Cortex of kidney (tissue), 1 donor: ENCODE measurements at places on chromosomes 16 and 17.

DNA sequence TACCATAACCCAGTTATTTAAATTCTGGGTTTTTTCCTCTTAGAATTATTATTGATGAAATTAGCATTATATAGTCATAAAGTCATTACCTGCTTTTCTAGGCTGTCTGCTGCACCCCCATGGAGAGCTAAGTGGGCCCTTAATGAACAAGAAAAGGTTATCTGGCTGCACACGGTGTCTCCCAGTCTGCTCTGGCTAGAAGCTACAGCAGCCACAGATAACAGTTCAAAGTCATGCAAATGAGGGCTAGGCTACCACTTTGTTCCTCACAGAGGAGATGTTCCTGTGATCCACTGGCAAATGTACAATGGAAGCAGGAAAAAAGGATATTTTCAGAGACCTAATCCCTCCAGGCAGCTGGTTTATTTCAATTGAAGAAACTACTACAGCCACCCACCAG lies 112.1 kb downstream of the SNX11 start:
- DNase-seq = no peak

- no peak for DNase-seq
Observed at GRCh38 chr16:28943281-28943680, 7.5 kb upstream of the NFATC2IP start.

- DNase-seq = no peak
Observed at GRCh38 chr16:82653550-82654511, 27.1 kb downstream of the CDH13 start.

DNA sequence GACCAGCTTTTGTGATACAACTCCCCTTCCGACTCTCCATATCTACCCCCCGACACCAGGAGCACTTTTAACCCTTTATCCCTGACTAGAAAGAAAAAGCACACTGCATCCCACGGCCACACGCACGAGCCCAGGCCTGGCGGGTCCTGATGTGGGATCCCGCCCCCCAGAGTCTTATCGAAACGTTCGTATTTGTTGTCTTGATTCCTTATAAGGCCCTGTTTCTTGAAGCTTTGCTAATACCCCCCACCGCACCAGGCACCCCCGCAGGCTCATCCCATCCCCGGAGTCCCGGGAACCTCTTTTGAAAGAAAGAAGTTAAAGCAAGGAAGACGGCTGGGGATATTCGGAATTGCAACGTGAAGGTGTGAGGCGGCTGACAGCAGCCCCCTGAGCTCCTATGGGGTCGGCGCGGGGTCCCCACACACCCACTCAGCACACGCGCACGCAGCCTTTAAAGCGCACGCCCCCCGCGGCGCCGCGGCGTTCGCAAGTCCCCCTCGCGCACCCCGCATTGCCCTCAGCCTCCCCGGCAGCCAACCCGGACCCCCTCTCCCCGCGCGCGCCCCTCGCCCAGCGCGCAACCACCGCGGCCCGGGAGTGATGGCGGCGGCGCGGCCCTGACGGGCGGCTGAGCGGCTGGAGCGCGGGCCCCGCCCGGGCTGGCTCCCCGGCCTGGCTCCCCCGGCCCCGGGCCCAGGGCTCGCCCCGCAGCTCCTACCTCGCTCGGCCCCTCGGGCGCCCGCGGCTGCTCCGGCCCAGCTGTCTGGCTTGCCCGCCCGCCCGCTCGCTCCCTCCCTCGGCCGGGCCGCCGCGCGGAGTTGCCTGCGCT lies 448 bp downstream of the STAT5B start:
- DNase-seq = no peak

- no peak for DNase-seq
Observed at GRCh38 chr16:48535369-48535787, 74.6 kb downstream of the N4BP1 start.

- no peak for DNase-seq
Observed at GRCh38 chr16:89118361-89119165, 24.9 kb downstream of the ACSF3 start.

DNA sequence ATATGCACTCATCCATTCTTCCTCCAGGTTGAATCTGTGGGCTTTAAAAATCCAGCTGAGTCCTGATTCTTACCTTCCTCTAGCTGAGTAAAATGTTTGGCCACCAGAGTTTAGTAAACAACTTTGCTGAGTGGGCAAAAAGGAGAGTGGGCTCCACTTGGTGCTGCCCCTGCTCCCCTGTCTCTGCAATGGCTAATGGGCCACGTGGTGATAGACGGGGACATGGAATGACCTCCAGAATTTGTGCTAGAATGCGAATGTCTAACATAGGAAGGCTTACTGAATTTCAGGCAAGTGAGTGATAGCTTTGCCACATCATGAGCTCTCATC lies 137.3 kb upstream of the CES5A start:
- no peak for DNase-seq

GRCh38 chr16:11126399-11127054 lies 129.5 kb downstream of the SOCS1 start:
- DNase-seq = no peak

GRCh38 chr16:56629531-56629930 lies 2.9 kb upstream of the MT1M start:
- DNase-seq = no peak

DNA sequence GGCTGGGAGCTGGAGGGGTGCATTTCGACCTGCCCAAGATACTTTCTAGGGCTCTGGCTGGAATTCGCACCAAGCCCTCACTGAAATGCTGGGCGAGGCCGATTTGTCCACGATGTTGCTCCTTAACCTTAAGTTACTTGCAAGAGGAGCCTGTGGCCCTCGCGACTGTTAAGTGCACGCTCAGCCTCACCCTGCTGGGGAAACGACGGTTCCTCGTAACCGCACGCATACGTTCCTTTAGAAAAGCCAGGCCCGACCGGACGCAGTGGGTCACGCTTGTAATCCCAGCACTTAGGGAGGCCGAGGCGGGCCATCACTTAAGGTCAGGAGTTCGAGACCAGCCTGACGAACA lies 607 bp upstream of the NCOR1 start:
- no peak for DNase-seq

GRCh38 chr17:13393841-13394710 lies 207.7 kb downstream of the HS3ST3A1 start:
- DNase-seq = no peak

- no peak for DNase-seq
Observed at GRCh38 chr16:81489547-81490267, 45.1 kb downstream of the CMIP start.

DNA sequence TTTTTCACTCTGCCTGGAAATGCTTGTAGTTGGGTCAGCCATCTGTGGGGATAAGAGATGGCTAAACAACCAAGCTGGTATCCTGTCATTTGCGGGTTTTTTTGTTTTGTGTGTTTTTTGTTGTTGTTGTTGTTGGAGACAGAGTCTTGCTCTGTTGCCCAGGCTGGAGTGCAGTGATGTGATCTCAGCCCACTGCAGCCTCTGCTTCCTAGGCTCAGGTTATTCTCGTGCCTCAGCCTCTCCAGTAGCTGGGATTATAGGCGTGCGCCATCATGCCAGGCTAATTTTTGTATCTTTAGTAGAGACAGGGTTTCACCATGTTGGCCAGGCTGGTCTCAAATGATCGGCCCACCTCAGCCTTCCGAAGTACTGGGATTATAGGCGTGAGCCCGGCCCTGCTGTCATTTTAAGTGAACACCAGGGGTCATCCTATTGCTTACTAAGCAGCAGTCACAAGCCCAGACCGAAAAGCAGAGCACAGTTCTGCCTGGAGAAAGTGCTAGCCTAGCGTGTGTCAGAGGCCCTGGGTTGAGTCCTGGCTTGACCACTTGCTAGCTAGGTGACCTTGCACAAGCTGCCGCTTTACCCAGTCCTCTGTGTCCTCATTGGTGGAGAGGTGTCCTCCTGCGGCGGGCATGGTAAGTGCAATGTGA lies 4.6 kb downstream of the SMCR8 start:
- no peak for DNase-seq

DNA sequence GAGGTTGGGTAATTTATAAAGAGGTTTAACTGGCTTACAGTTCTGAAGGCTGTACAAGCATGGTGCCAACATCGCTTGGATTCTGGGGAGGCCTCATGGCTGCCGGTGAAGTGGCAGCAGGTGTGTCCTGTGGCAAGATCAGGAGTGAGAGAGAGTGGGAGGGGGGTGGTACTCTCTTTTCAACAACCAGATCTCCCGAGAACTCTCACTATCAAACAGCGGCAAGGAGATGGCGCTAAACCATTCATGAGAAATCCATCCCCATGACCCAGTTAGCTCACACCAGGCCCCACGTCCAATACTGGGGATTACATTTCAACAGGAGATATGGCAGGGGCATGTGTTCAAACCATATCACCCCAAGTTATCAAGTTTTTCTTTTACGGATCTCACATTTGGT lies 44.0 kb upstream of the CBX4 start:
- no peak for DNase-seq

GRCh38 chr16:72410492-72410891 lies 238.5 kb upstream of the PMFBP1 start:
- DNase-seq = no peak

- no peak for DNase-seq
Observed at GRCh38 chr16:72930396-72930795, 117.5 kb downstream of the ZFHX3 start.

GRCh38 chr17:64216338-64217248 lies 46.5 kb downstream of the TEX2 start:
- no peak for DNase-seq

- DNase-seq = no peak
Observed at GRCh38 chr17:9064311-9064834, 43.1 kb downstream of the NTN1 start.

DNA sequence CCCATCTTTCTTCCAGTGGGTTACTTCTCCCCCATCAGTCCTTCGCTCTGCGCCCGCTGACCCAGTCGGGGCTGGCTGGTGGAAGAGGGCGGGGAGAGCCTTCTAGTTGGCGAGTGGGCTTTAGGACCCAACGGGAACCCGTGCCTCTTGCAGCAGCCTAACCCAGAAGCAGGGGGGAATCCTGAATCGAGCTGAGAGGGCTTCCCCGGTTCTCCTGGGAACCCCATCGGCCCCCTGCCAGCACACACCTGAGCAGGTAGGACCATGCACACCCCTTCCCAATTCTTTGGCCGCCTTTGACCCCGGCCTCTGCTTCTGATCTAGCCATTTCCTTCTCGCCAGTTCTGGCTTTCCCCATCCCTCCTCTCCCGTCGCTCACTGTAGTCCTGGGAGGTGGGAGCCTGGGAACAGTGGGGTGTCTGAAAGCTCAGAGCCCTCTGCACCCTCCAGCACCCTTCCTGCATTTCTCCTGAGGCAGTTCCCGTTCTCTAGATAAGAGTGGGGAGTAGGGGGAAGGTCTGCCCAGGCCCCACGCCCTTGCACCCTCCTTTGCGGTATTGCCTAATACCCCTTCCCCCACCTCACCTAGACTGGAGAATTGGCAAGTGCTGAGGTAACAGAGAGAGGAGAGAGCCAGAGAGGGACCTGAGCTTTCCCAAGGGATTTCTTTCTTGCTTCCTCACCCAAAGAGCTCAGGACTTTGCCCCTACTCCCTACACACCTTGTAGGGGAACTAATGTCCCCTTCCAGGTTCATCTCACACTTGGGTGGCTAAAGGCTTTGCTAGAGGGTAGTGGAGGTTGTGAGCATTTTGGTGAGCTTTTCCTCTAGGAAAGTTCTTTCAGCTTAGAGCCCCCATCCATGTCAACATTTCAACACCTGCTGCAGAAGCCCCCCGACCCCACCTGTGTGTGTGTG lies at the start of gene RARA:
TSS of gene RARA (plus strand) at position 150 of the 918 bp plus-strand sequence. CDS start 22,039 bp downstream, outside the sequence.
- DNase-seq = no peak

DNA sequence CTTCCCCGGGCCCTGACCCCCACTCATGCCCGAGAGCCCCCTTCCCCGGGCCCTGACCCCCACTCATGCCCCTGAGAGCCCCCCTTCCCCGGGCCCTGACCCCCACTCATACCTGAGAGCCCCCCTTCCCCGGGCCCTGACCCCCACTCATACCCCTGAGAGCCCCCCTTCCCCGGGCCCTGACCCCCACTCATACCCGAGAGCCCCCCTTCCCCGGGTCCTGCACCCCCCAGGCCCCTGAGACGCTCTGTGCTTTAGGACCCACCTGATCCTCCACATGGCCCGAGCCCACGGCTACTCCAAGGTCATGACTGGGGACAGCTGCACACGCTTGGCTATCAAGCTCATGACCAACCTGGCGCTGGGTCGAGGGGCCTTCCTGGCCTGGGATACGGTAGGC lies 6.8 kb downstream of the CTU2 start:
- DNase-seq = no peak

DNA sequence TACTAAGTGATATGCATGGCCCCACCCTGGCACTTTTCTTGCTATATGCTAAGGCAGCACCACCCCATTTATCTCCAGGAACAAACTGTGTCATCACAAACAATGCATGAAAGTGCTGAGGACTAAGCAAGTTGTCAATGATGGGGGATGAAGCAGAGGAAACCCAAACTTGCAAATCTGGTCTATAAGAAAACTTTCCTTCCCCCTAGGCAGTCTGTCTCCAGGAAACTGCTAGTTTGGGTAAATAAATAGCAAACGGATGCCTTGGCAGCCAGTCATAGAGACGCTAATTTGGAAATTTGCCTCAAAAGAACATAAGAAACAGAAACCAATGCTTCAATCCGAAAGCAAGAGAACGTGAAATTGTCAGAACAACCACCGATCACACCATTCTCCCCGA lies 5.6 kb upstream of the HSBP1 start:
- no peak for DNase-seq

DNA sequence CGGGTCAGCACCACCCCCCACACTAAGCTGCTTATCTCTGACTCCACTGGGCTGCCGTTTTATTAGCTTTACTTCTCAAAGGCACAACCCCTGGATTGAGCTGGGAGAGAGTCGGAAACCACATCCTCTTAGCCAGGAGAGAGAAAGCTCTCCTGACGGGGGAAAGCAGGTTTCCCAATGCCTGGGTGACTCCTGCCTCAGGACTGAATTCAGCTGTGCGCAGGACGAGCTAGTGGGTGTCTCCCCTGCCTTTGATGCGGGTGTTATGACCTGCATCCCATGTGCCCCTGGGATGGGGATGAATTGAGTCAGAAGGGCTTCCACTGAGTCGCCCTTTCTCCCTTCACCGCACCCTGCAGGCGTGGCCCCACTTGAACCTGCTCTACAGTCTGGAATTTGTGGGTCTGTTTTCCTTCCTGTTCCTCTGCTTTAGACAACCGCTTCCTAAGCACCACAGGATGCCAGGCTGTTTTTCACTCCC lies 819.2 kb upstream of the EEF2KMT start:
- DNase-seq = no peak

- no peak for DNase-seq
Observed at GRCh38 chr17:28145348-28145747, 102.9 kb downstream of the NLK start.

DNA sequence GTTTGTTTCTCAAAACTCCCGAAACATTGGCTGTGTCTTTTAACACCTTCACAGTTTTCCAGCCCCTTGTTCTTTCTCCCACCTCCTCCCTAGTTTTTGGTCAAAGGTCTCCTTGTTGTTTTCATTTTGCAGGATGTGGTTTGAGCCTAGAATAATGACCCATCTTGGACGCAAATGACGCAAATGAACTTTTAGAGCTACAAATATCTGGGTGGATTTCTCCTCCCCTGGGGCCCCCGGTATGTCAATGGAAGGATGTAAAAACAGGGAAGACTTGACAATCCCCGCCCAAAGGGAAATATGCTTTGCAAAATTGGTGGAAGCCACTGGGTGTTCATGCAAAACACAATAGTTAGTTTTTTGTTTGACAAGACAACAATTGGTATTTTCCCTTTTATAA lies 236.0 kb upstream of the IRX3 start:
- no peak for DNase-seq

GRCh38 chr16:69141936-69142335 lies 9.5 kb downstream of the UTP4 start:
- no peak for DNase-seq
